ENCODE measurements at places on chromosomes 6 and 20.

GRCh38 chr6:111566222-111566734 is 39.4 kb downstream of the TRAF3IP2 start:
- no peak for DNase-seq

DNA sequence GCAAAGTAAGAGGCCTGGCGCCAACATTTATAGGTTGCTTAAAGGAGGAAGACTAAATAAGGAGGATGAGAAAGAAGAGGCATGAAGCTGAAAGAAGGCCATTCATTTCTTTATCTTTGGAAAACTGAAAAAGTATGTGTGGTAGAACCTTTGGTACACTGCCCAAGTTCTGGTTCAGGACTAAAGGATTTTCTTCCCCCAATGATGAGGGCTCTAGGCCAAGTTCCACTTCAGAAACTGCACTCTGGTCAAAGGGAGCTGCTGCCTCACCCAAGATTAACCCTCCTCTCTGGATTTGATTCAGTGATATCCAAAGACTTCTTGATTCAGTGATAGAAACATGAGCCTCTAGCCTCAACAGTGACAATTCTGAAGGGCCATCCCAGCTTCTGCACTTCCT is 5.0 kb upstream of the KPNA5 start:
- DNase-seq: no peak

DNA sequence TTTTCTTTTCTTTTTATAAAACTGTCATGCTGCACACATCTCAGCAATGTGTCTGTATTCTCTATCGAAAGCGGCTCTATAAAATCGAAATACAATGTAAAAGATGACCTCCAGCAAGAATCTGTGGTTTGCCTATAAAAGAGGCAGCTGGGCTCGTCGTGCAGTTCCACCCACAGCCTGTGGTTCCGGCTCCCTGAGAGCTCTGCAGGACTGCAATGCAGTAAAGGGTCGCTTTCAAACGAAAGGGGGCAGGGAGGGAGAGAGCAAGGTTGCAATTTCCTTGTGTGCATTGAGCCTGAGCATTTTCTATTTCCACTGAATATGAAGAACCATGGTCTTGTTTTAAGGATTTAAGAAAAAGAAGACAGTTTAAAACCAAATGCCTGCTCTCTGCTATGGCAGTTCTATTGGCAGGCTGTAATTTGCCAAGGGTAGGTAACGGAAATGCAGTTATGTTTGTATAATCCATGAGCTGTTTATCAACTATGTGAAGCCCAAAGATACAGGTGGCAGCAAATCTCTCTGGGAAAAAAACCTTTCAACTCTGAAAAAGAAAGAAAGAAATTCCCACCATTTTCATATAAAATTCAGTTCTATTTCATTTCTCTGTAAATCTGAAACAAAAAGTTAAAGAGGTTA is 236.5 kb downstream of the HACE1 start:
- DNase-seq: no peak

DNA sequence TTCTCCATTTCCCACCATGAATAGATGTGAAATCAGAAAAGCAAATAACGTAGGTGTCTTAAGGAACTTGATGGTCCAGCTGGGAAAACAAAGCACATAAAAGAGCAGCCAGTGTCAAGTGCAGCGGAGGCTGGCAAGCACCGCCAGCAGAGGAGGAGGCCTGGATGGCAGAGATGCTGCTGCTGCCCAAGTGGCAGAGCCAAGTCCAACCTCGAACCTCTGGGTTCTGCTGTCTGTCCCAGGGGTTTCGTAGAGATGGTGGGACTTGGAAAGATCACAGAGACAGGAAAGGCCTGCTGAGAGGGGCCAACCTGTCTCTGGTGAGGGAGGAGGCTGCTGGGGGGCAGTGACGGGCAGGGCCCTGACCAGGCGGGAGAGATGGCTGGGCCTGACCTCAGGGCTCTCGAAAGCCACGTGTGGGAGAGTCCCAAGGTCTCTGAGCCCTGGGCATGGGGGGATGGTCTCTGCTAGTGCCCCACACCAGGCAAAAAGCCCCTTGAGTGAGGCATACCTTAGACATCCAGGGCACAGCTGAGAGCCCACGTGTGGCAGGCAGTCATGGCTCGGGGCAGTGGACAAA is 77.3 kb downstream of the TCP11 start:
- no peak for DNase-seq

DNA sequence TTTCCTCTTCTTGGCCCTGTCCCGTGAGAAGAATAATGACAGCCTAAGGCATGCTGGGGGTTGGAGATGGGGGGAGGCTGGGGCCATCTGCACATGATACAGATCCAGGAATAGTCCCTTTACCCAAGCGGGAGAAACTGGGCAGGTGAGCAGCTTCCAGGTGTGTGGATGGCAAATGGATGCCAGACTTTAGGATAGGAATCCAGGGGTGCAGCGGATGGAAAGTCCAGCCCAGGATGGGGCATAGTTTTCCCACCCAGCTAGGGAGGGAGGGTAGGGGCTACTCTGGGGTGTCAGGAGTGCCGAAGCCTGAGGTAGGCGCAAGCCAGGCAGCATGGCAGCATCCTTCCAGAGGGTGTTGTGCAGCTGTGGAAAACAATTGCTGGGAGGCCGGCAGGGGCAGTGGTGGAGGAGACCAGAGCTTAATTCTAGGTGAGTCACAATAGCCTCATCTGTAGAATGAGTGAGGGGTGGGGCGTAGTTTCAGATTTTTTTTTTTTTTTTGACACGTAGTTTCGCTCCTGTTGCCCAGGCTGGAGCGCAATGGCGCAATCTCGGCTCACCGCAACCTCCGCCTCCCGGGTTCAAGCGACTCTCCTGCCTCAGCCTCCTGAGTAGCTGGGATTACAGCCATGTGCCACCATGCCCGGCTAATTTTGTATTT is 15.4 kb upstream of the FAM110A start:
- no peak for DNase-seq

- DNase-seq: no peak
These were observed 10.8 kb downstream of the NCOA5 start for GRCh38 chr20:46078954-46079353.

DNA sequence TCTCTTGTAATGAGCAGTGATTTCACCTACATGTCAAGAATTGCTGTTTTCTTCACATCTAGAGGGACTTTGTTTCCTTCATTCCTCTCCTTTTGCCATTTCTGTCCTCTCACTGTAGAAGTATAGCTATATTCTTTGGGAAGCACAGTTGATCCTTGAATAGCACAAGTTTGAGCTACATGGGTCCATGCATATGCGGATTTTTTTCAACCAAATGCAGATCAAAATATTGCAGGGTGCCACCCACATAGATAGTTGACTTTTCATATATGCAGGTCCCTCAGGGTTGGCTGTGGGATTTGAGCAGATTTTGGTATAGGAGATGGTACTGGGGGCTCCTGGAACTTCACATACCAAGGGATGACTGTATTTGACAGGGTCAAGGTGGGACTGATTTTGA is 41.1 kb downstream of the BLTP3A start:
- DNase-seq: no peak

DNA sequence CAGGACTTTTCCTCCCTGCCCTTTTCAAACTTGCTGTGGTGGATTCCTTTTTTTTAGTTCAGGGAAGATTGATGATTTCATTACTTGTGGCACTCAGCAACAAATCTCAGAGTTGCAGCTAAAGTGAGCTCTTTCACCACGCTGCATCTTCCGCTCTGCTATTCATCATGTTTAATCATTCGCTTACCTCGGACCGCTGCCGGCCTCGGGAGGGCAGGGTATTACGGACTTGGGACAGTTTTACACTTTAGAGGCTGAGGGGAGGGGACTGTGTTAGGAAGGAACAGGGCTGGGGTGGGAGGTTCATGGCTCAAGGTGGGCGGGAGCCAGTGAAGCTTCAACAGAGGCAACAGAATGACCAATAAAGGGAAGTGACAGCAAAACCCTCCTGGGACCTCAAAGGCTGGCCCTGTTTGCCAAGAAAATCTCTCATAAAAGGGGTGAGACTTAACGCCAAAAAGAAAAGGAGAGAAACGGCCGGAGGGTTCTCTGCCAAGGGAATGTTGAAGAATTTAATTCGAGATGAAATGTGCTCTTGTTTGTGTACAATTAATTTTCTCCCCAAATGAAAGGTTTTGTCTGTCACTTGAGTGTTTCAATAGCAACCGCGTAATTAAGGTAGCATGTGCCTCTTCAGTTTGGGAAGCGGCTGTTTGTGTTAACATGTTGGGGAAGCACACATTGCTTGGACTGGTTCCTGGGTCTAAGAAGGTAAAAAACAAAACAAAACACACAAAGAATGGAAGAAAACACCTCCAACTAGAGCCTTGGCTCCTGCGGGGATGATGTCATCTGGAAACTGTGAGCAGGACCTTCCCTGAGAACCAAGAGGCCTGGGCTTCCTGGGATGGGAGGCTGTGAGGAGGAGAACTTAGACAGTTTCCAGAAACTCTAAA is 72.5 kb upstream of the SULF2 start:
- DNase-seq: no peak

GRCh38 chr20:16539280-16540021 is 33.8 kb downstream of the KIF16B start:
- no peak for DNase-seq

Measured in activated T-cell treated with anti-CD3 and anti-CD28 coated beads for 24 hours (primary cell).